Stimulated activated CD8-positive, alpha-beta memory T cell treated with anti-CD3 and anti-CD28 coated beads, Interleukin-4, amount 100 ng/mL, for 4 hours (primary cell): ENCODE measurements at places on chromosomes 6 and 20.

DNA sequence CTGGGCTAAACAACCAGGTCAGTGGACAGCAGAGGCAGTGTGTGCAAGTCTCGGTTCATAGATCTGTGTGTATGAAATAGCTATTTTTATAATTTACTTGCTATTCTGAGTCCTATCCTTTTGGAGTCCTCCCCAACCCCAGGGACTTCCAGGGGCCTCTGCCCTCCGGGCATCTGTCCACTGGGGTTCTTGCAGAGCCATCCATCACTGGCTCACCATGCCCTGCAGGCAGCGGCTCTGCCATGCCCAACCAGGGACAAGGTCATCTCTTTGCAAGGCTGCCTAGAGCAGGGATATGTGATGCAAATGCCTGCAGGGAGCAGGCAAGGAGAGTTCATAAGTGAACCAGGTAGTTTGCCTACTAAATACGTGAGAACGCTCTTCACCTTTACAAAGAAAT, 10.5 kb upstream of the BEND3 start:
- DNase-seq = no peak

DNA sequence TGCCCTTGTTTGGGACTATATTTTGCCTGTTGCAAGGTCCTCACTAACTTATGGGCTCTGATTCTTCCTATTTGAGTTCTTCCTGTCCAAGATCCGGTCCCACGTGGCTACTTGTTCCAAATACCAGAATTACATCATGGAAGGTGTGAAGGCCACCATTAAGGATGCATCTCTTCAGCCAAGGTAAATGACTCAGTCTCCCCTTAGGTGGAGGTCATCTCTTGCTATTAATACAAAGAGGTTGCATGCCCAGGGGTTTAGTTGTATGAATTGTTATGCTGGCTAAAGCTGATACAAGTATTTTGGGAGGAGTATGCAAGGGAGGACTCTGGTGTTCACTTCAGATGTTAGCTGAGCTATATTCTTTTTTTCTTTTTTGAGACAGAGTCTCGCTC, 9.1 kb downstream of the RNF114 start:
- no peak for DNase-seq

- DNase-seq = no peak
Measured at GRCh38 chr6:81897793-81898192, 145.3 kb upstream of the TENT5A start.

GRCh38 chr20:4666001-4666479, 55.7 kb upstream of the PRND start:
- peak; percentile 34 for DNase-seq

DNA sequence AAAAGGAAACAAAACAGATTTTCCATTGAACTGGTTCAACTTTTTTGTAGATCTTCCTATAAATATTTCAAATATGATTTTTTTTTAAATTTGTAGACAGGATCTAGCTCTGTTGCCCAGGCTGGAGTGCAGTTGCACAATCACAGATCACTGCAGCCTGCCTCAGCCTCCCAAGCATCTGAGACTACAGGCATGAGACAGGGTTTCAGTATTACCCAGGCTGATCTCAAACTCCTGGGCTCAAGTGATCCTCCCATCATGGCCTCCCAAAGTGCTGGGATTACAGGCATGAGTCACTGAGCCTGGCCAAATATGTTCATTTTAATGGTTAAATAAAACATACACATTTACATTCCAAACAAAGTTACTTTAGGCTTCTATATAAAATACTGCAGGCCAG, 33.6 kb downstream of the SAMHD1 start:
- no peak for DNase-seq

- DNase-seq = no peak
Measured at GRCh38 chr6:5034328-5034727, 30.5 kb upstream of the RPP40 start.

- no peak for DNase-seq
Measured at GRCh38 chr6:148550569-148550968, 196.3 kb upstream of the UST start.

DNA sequence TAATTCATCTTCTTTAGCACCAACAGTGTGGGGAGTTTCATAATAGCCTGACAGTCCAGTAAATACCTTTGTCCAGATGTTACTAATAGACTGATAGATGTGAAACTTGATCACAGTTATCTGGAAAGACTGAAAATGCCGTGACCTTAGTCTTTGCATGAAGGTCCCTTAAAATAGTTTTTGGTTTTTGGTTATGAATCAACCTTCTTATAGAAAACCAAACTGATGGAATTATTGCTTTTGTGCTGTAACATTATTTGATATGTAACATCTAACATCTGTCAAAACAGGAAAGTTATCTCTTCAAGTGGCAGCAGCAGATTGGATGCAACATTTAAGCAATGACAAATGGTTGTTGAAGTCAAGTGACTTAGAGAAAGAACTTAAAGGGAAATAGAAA, 190.4 kb downstream of the DOK5 start:
- DNase-seq = no peak

GRCh38 chr6:95519228-95520037, 57.9 kb upstream of the MANEA start:
- DNase-seq = no peak

- DNase-seq = no peak
Measured at GRCh38 chr6:105035299-105035698, 78.4 kb downstream of the LIN28B start.

- no peak for DNase-seq
Measured at GRCh38 chr20:50691573-50692551, 520 bp upstream of the RIPOR3 start.

DNA sequence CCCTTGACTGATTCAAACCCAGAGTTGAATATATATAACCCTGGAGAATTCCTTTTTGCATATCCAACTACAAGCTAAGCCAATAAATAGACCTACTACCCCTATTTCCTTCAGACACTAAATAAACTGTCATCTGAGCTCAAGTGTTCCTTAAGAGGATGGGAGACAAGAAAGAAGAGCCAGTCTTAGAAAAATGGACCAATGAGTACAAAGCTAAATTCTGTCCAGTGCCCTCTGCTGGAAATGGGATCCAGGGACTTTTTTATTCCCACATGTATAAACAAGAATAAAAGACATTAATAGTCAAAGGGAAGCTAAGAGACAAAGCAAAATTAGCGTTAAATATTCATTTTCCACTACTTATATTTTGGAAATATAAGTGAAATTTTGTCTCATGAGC, 4.8 kb downstream of the PPP1R10 start:
- DNase-seq = no peak

GRCh38 chr20:48926267-48926666, 4.8 kb downstream of the ARFGEF2 start:
- DNase-seq = no peak

DNA sequence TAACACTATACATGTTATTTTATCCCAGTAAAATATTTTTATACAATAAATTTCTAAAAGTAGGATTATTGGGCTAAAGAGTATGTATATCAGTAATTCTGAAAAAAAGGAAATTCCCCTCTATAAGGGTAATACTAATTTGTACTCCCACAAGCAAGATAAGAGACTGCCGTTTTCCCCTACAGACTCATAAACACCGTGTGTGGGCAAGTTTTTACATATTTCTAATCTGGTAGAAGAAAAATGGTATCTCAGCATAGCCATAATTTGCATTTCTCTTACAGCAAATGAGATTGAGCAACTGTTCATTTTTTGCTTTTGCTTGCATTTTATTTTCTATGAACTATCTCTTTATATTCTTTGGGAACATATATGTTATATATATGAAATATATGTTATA, 26.0 kb upstream of the MYMX start:
- no peak for DNase-seq

- no peak for DNase-seq
Measured at GRCh38 chr6:140052736-140053729, 678.6 kb upstream of the CITED2 start.
